Stimulated activated CD4-positive, alpha-beta T cell treated with anti-CD3 and anti-CD28 coated beads, Interleukin-1b, Interleukin-23, amount 100 ng/mL, for 48 hours (primary cell): ENCODE measurements at places on chromosomes 2 and 18.
A peak's percentile ranks its signal among the peaks of the same experiment; 100 is the strongest.

GRCh38 chr2:71880846-71881610, 266.6 kb downstream of the CYP26B1 start:
- DNase-seq, result no peak

GRCh38 chr2:138373993-138374408, 127.6 kb upstream of the SPOPL start:
- no peak for DNase-seq

GRCh38 chr2:1645761-1646476, 98.4 kb downstream of the PXDN start:
- no peak for DNase-seq

DNA sequence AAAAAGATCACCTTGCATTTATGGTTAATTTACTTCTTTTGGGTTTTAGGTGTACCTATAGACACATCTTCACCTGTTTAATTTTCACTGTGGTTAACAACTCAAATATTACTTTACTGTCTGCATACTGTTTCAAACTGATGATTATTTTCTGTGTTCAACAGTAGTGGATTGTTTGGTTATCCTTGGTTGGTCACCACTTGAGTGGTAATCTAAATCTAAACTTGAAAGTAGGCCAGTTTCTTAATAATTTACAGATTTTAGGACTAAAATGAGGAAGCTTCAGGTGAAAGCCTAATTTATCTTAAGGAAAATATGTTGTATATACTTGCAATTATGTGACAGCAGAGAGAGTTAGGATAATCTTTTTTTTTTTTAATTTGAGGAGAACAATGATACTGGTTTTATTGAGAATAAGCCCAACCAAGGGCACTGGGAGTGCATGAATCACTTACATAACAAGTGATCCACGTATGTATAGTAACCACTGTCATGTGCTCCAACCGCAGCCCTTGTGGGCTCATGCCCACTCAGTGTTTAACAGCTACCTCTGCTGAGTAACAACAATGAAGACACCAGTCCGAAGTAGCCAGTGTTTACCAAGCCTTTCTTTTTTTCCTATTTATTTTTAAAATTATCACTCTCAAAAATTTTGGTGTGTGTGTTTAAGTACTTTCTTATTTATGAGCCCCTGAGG, 31.0 kb upstream of the WDSUB1 start:
- no peak for DNase-seq

- DNase-seq, result no peak
Observed at GRCh38 chr2:182301093-182301492, 125.7 kb downstream of the PDE1A start.

DNA sequence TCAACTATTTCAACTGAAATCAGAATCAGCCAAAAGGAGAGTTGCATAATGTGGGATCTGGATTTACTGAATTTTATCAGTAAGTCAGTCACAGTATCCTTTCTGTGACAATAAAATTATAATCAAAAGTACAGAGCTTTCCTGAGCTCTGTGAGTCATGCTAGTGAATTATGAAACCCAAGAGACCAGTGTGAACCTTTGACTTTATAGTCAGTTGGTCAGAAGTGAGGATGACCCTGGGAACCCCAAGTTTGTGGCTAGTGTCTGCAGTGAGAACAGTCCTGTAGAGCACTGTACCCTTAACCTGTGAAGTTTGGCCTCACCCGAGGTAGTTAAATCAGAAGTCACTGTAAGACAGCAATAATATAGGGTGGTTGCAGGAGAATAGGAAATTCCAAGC, 381.7 kb downstream of the CDH19 start:
- DNase-seq, result no peak

DNA sequence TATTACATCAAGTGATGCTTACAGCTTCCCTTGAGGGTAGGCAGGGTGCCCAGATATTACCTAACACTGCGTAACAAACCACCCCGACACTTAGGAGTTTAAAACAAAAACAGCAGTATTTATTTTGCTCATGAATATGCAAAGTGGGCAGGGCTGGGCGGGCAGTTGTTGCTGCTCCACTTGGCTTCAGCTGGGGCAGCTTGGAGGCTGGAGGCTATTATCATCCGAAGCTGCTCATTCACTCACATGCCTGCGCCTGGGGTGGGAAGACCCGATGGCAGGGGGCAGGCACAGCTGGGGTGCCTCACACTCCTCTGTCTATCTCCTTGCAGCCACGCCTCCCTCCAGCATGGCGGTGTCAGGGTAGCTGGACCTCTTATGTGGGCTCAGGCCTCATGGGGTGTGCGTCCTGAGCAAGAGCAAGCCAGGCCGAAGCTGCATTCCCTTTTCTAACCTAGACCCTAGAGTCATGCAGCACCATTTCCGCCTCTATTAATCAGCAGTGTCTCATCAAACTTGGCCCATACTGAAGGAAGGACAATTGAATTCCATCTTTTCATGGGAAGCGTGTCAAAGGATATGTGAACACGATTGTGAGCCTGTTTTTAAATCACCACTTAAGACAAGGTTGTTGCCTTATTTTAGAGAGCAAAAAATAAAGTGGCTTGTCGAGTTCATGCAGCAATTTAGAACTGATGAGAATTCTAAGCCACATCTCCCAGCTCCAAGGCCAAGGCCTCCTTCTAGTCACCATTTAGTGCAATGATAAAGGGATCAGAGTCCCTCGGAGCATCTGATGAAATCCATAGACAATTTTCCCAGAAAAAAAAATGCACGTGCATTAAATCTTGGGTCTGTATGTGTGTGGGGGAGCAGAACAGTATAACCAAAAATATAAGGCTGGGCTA, 54.9 kb downstream of the SDC1 start:
- DNase-seq, result no peak

GRCh38 chr2:208118918-208119317, 5.4 kb downstream of the CRYGD start:
- DNase-seq, result no peak

DNA sequence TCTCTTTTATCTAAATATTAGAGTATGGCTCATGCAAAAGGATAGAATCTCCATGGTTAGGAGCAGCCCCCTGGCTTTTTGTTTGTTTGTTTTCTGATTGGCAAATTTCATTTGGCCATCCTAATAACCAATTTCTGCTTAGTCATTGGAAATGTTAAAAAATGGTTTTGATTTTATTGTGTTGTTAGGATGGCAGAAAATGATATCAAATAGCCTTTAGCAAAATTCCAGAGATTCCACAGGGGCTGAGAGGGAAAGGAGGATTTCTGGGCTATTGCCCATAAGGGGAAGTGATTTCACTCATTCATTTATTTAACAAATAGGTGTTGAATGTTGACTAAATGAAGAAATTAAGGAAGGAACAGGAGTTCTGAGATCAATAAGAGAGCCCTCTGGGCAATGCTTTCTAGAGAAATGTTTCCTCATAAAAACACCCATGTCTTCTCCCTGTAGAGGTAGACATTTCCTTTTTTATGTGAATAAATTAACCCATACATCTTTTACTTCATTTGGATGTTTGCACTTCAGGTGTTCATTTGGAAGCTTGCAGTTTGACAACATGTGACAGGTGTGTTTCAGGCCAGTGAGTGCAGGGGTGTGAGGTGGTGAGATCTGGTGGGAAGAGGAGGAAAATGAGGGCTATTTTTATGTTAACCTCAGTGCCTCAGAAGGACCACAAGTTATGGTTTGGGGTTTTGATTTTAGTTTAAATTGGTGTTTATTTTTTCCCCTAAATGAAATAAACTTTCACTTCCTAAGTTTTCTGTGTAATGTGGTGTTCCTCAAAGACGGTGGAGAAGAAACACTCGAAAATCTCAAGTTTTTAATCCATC, 61.7 kb upstream of the EPC2 start:
- no peak for DNase-seq

DNA sequence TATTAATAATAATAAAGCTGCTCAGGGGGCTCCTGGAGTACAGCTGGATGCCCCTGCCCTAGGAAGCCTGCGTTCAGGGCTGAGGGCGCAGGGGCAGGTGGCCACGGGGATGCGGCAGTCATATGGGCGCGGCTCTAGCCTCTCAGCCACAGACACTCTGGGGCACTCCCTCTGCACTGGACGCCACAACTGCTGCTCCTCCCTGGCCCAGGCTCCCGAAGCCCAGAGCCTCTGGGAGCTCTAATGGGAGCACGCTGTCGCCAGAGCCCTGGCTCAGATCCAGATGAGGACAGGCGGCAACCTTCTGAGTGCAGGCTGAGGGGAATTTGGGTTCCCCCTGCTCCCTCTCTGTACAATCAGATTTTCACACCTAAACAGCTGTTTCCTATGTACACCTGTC, 93.6 kb downstream of the MTCL1 start:
- no peak for DNase-seq

- DNase-seq, result no peak
Observed at GRCh38 chr2:42566025-42566424, 2.4 kb upstream of the MTA3 start.

- DNase-seq, result peak; percentile 6
Observed at GRCh38 chr18:50203801-50204604, 9.1 kb upstream of the MYO5B start.

- DNase-seq, result peak; percentile 49
Observed at GRCh38 chr18:63963615-63964256, 6.1 kb upstream of the SERPINB8 start.

- DNase-seq, result no peak
Observed at GRCh38 chr2:146624430-146625160, 1220.2 kb upstream of the ACVR2A start.

- no peak for DNase-seq
Observed at GRCh38 chr2:222436040-222436413, 11.7 kb downstream of the SGPP2 start.

DNA sequence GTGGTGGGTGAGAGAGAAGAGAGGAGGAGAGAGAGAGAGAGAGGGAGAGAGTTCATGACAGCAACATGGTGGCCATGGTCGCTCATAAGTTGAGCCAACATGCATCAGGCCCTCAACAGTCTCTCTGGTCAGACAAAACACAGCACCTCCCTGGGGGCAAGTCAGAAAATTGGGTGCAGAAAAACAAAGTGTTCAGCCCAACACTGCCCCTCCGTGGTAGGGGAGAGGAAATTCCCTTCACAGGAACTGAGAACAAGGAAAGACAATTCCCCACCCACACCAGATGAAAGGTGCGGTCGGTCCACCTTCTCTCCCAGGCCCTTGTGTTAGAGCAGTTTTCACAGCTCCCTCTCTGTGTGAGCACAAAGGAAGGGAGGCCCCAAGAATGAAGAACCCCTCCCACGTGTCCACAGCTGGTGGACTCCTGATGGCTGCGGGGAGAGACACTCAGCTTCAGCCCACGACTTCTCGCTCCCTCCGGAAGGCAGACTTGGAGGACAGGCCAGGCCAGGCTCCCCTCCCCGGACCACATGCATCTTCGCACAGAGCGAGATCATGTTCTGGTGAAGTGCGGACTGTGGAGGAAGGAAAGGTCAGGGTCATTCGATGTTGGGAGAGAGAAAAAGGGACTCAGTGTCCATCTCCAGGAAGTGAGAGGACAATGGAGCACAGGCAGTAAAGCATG, 181.7 kb downstream of the ANAPC1 start:
- DNase-seq, result peak; percentile 48

GRCh38 chr2:127810156-127810618, 784 bp downstream of the WDR33 start:
- DNase-seq, result no peak
